GM12878 (cell line): ENCODE measurements at places on chromosomes 2 and 18. TPM values are rescaled to one million over a fixed set of nuclear protein-coding genes. Genes with fewer than 3 reads are reported as not detected.

The FASTKD2 gene
- 68.0 and 69.3 TPM in 2 replicates for polyA plus RNA-seq

The ENOSF1 gene
- 35.8 and 41.6 TPM in 2 replicates for polyA plus RNA-seq

The MAP2 gene
- not detected in 2 replicates for polyA plus RNA-seq

The ANO7 gene
- polyA plus RNA-seq: 0.25 and 0.40 TPM in 2 replicates

The DNAH7 gene
- 0.13 and 0.17 TPM in 2 replicates for polyA plus RNA-seq

DNA sequence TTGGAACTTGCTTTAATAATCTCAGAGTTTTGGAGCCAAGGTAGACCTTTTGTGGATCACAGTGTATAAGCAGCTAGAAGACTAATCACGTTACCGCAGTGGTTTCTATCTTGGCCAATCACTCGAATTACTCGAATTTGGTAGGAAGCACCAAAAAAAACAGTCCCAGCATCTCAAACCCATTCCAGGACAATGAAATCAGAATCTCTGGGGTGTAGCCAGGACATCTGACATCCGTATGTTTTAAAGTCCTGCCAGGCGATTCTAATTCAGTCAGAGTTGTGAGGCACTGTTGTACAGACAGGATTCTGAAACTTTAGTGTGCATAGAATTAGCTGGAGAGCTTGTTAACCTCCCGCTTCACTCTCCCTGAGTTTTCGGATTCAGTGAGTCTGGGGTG, 30.8 kb downstream of the GRHL1 start:
- no peak for DNase-seq
- H3K4me3 ChIP-seq: no peak overlapping the region
- no peaks in the 10 kb centered on the region for H3K27me3 ChIP-seq
- no peaks in the 10 kb centered on the region for H3K36me3 ChIP-seq

GRCh38 chr2:29196792-29197788, 81.9 kb downstream of the CLIP4 start:
- no peaks in the 10 kb centered on the region for H3K36me3 ChIP-seq
- H3K27ac ChIP-seq: no peak overlapping the region
- DNase-seq: peak; percentile 34
- no peaks in the 10 kb centered on the region for H3K4me1 ChIP-seq

DNA sequence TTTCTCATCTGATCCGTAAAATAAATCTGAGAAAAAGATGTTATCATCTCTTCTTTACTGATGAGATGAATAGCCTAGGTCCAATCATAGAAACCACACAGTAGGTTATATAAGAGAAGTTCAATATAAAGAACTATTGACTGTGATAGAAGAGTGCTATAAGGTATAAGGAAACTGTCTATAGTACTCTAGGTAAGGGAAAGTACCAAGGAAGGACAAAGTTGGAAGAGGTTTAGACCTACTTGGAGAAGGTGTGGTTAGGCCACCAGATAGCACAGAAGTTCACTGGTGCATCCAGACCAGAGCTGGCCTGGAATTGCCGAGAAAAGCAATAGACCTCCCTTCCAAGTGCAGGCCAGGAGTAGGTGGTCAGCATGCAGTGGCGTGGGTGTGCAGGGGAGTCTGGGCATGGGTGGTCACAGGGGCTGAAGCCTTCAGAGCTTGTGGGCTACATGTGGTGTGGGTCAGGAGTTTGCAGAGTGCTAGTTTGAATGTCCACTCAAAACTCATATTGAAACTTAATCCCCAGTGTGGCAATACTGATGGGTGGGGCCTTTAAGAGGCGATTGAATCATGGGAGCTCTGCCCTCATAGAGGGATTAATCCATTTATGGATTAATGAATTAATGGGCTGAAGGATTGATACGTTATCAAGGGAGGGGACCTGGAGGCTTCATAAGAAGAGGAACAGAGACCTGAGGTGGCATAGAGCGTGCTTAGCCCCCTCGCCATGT, 86.3 kb downstream of the ALPK2 start:
- H3K4me3 ChIP-seq: no peak overlapping the region
- H3K4me1 ChIP-seq: peaks cover 69% of the 10 kb centered on the region
- peak overlapping the region; percentile 100 for H3K27ac ChIP-seq
- H3K36me3 ChIP-seq: peaks cover 2% of the 10 kb centered on the region; the same call in 1 of the 2 replicates
- no peak for DNase-seq

GRCh38 chr2:203730883-203731282, 24.4 kb downstream of the CD28 start:
- no peak overlapping the region for H3K27ac ChIP-seq
- DNase-seq: no peak
- no peaks in the 10 kb centered on the region for H3K4me1 ChIP-seq
- H3K36me3 ChIP-seq: no peaks in the 10 kb centered on the region
- no peaks in the 10 kb centered on the region for H3K27me3 ChIP-seq

GRCh38 chr18:55224086-55224625, 264.9 kb upstream of the CCDC68 start:
- DNase-seq: no peak
- H3K4me3 ChIP-seq: no peak overlapping the region
- no peak overlapping the region for H3K27ac ChIP-seq

GRCh38 chr18:56235481-56236013, 402.8 kb downstream of the TXNL1 start:
- H3K4me1 ChIP-seq: peaks cover 11% of the 10 kb centered on the region; the same call in 1 of the 2 replicates
- no peak for DNase-seq
- H3K27me3 ChIP-seq: no peaks in the 10 kb centered on the region
- no peaks in the 10 kb centered on the region for H3K36me3 ChIP-seq
- H3K4me3 ChIP-seq: no peak overlapping the region

- H3K36me3 ChIP-seq: no peaks in the 10 kb centered on the region
- H3K27ac ChIP-seq: no peak overlapping the region
- H3K4me1 ChIP-seq: no peaks in the 10 kb centered on the region
Measured at GRCh38 chr2:199160081-199160480, 297.7 kb downstream of the SATB2 start.

DNA sequence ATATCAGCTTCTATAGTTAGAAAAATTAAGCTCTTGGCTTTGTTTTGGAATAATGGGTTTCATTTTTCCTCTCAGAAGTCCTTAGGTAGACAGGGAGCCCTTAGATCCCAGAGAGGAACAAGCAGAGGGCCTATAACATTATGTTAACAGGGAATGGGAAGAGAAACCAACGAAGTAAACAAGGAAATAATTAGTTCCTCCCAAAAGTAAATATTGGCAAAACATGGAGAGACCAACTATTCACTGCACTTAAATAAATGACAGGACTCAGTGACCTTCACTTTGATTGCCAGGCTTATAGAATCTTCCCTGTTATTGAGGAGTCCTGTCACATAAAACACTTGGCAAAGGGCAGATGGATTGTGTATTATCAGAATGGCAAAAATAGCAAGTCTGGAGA, 5.3 kb downstream of the CRIM1 start:
- no peak overlapping the region for H3K4me3 ChIP-seq
- peaks cover 4% of the 10 kb centered on the region; the same call in 1 of the 2 replicates for H3K27me3 ChIP-seq
- peaks cover 9% of the 10 kb centered on the region for H3K4me1 ChIP-seq

DNA sequence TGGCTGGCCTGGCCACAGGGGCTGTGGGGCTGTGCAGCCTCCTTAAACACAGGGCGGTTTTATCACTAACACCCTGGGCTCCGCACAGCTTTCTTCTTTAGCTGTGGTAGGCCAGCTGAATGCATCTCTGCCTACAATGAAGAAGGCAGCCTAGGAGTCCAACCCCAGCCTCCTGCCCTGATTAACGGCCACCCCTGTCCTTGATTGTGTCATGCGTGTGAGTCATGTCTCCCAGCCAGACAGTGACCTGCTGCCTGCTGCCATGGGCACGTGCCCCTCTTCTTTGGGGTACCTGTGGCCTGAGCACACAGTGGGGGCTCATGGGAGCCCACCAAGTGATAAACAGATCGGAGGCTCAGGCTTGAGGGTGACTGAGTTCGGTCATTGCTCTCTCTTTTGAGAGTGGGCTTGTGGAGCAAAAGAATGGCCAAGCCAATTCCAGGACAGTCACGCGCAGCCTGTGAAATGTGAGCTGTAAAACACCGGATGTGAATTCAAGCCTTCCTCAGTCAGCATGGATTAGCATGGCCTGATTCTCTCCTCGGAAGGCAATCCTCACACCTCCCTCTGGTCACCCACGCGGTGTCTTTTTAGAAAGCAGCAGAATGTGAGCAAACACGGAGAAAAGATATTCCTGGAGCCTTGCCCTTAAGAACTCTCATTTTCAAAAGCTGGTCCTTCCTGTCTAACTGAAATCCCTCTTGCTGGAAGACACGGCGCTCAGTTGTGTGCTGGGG, 144.1 kb downstream of the CELF4 start:
- no peak overlapping the region for H3K4me3 ChIP-seq
- H3K27ac ChIP-seq: no peak overlapping the region
- H3K27me3 ChIP-seq: no peaks in the 10 kb centered on the region; the same call in 1 of the 2 replicates
- no peaks in the 10 kb centered on the region for H3K36me3 ChIP-seq
- no peaks in the 10 kb centered on the region for H3K4me1 ChIP-seq
- no peak for DNase-seq

DNA sequence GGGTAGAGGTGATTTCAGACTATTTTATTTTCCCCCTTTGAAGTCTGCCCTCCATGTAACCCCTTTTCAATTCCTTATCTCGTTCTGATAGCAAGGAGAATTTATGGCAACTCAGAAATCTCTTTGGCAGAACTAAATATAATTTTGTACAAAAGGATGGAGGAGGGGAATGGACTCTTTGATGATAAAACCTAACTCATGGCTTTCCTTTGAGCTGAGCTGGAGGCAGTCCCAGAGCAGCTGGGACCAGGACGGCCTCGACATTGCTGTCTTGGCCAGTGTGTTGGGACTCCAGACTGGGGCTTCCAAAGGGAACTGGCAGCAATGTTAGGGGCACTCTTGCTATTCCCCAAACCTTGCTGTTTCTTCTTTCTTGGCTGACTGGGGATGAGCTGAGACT, 47.7 kb downstream of the PAX8 start:
- no peak overlapping the region for H3K27ac ChIP-seq
- H3K4me3 ChIP-seq: no peak overlapping the region
- no peaks in the 10 kb centered on the region for H3K36me3 ChIP-seq
- no peaks in the 10 kb centered on the region; the same call in none of the 2 replicates for H3K27me3 ChIP-seq
- no peaks in the 10 kb centered on the region for H3K4me1 ChIP-seq

DNA sequence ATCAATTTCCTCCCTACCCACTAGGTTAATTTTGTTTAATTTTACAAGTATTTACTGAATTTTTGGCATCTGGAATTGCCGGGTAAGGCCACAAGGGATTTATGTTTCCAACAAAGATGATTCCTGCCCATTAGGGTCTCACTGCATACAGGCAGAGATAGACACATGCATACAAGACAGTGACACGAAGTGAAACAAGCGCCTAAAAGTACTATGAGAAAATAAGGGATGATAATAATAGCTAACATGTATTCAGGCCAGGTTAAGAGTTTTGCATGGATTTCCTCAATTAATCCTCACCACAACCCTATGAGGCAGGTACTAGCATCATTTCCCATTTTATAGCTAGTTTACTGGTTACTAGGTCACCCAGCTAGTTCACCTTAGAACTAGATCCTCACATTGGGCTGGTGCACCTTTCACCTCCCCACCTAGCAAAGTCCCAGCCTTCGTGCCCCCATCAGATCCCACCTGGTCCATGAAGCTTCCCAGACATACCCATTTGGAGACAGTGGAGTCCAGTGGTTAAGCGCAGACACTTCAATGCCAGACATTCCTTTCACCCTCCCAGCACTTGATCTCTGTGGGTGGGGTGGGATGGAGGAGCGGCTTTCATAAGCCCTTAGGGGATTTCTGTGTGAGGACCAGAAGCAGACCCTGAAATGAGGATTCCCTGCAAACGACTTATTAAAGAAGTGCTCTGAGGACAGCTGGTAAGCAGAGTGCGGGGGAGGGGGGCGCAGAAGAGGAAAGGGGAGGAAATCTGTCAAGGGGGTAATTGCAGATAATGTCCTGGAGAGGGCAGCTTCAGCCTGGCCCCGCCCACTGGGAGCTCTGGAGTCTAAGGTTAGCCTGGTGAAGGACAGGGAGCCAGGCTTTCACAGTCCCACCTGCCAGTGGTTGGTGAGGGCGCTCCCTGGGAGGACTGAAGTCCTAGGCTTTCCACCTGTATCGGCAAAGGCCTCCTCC, 5.8 kb upstream of the DGUOK start:
- H3K27me3 ChIP-seq: no peaks in the 10 kb centered on the region
- no peak for DNase-seq
- no peaks in the 10 kb centered on the region for H3K36me3 ChIP-seq

DNA sequence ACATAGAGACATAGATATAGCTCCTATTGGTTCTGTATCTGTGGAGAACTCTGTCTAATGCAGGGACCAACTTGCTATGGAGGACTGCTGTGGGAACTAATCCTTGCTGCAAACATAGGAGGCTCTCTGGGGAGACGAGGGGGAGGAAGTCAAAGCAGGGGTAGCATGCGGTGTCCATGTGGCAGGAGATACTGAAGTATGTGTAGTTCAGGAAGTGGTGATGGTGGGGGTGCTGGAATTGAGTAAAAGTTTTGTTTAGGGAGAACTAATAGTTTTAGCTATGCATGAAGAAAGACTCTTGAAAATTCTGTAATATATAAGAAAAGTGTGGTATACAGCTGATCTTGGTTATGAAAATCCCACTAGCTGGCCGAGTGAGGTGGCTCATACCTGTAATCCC, 62.0 kb downstream of the ANKRD44 start:
- H3K4me1 ChIP-seq: peaks cover 19% of the 10 kb centered on the region
- no peak for DNase-seq
- H3K4me3 ChIP-seq: no peak overlapping the region
- H3K36me3 ChIP-seq: 0 out of 2 replicates have a peak, but pooled peaks cover 4% of the 10 kb centered on the region
- no peaks in the 10 kb centered on the region for H3K27me3 ChIP-seq

DNA sequence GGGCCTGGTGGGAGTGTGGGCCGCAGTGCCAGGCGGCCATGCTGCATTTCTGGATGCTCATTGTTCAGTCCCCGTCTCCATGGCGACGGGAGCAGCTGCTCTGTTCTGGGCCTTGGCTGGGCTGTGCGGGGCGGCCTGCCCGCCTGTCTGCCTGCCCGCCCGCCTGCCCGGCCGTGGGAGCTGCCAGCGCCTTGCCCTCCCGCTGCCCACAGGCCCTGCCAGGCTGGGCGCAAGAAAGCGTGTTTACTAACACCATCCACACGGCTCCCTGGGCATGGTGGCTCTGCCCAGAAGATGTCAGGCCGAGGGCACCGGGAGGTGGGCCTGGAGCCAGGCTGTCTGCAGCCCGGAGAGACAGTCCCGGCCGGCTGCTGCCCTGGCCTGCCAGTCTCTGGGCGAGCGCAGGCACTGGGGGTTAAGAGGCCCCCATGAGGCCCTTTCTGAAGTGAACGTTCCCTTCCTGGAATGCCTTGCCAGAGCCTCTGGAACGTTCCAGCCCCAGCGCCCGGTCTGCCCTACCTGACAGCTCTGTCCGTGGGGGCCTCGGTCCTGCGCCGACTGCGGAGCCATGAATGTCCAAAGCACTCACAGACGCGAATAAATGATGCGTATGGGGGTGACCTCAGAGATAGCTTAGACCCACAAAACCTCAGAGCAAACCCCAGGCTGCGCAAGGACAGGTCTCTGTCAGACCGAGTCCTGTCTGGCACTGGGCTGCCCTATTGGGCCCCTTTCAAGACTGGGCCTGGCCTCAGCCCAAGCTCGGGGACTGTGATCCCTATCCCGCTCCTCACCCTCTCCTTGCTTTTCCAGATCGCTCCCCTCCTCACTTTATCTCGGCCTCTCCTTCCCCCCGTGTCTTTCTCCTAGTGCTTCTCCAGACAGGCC, 44.3 kb downstream of the MYCN start:
- no peaks in the 10 kb centered on the region for H3K36me3 ChIP-seq
- H3K27me3 ChIP-seq: peaks cover 2% of the 10 kb centered on the region; the same call in 1 of the 2 replicates
- H3K27ac ChIP-seq: no peak overlapping the region

- H3K27ac ChIP-seq: no peak overlapping the region
- no peak overlapping the region for H3K4me3 ChIP-seq
- no peaks in the 10 kb centered on the region for H3K27me3 ChIP-seq
- DNase-seq: no peak
- no peaks in the 10 kb centered on the region for H3K36me3 ChIP-seq
- no peaks in the 10 kb centered on the region for H3K4me1 ChIP-seq
Measured at GRCh38 chr2:212427638-212428037, 111.0 kb downstream of the ERBB4 start.
